ENCODE measurements at places on chromosomes 3 and 15.
A peak's percentile ranks its signal among the peaks of the same experiment; 100 is the strongest.

GRCh38 chr3:155605571-155605970 is 139.3 kb downstream of the PLCH1 start:
- no peak for DNase-seq

DNA sequence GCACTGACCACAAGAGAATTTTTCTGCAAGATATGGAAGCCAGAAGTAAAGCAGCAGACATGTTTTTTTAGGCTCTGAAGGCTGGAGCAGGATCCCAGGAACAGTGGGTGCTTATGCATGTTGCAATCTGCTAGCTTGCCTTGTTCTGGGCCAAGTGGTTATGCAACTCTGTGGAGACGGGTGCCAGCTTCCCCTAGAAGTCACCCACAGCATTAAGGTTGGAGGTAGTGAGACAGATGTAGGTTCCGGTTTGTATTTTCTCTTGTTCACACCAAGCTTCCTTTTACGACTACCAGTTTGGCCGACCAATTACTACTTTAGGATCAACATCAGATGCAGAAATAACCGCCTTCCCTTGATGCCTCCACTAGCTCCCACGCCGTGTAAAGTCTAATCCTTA is 11.1 kb downstream of the DPH3 start:
- no peak for DNase-seq

- no peak for DNase-seq
These were observed 42.9 kb upstream of the PLCL2 start for GRCh38 chr3:16841904-16842271.

DNA sequence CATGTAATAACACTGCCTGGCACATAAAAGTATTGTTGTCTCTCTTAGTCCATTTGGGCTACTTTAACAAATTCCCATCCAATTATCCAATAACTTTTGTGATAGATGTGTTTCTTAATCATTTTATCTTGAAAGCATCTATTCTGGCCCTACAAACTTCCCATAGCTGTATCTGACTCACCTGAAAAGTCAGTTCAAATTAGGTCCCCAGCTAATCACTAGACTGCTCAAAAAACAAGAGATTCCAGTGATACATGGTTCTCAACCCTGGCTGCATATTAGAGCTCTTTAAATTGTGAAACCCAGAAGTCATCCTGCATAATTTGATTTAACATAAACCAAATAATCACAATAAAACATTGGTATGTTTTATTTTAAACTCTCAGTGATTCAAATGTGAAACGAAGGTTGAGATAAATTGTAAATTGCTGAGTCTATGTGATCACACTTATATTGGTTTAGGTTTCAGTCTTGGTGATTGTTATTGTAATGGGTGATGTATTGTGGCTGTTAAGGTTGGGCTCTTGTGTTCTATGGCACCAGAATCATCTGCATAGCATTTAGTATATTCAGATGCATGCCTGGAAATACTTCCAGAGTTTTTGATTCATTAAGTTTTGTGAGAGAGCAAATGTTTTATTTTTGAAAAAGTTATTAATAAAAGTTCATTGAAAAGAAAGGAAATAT is 268.9 kb upstream of the KCNMB2 start:
- no peak for DNase-seq

DNA sequence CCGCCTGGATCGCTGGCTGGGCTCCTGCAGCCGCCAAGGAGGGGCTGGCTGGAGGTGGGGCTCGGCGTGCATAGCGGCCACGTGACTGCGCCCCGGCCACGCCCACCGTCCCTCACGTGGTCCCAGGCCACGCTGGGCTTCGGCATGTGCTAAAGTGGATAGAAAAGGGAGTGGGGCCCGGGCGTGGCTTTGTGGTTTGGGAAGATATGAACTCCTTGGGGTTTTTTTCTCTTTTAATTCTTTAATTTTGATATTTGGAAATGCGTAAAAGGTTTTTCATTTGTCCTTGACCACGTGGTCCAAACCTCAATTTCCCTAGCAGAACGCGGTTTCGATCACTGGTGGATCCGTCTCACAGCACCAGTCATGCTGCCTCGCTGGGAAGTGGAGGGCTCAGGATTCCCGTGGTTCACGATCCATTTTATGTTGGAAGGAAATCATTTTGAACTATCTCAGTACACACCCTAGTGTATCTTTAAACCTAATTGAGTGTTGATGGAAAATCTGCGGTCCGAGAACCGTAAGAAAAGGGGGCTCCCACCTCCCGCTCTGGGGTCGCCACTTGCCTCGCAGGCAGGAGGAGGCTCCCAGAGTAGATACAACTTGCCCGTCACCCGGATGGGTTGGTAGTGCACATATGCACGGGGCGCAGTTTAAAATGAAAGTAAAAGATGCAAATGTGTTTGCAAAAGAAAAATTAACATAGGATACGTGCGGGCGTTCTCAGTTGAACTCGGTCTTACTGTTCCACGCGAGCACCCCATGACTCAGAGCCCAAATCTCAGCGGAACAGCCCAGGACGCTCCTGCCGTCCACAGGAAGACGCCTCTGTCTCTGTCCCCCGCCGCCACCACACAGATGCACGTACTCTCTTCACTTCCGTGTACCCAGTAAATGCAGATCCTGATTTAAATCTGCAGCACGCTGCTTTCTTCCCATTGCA is 141.9 kb downstream of the PGPEP1L start:
- DNase-seq = peak; percentile 47

DNA sequence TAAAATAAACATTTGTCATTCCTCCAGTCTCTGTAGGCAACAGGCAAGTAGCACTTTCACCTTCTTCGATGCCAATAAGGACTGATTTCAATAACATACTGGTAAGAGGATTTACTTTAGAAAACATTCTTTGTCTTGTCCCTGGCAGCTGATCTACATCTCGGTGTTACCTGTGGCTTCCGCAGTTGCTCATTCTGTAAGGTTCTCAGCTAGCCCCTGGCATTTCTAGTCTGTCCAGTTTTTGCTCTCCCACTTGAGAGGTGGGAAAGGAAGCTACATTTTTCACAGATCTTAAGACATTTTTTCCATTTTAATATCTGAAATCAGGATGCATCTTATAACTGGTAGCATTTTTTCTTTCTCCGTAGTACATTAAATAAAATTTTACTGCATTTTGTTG is 19.7 kb upstream of the MAP6D1 start:
- no peak for DNase-seq

- DNase-seq = no peak
These were observed 185.5 kb downstream of the MCTP2 start for GRCh38 chr15:94416820-94417219.

DNA sequence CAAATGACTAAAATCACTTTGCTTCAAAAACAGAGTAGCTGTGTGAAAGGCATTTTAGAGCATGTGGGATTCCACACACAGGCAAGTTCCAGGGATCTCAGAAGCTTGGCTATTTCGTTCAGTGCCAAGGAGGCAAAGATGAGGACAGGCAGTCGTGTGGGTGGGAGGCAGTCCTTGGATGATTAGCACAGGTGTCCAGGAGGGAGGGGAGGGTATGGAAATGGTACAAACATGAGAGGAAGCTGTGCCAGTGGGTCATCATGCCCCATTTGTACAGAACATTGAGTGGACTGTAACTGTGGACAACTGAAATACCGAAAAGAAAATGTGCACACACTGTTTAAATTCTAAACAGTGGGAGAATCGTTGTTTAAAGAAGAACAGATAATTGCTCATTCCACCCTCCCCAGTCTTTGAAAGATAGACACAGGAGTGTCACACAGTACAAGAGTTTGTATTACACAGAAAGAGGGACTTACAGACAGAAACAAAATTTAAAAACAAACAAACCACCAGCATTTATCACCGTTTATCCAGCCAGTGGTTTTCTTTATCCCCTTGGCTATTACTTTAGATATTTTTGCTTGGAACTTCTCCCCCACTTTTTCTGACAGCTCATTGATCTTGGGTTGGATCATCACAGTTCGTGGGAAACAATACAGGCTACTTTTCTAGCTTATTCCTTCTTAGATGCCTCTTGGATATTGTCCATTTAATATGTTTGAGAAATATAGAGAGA is 122.9 kb downstream of the GREM1 start:
- DNase-seq = no peak

DNA sequence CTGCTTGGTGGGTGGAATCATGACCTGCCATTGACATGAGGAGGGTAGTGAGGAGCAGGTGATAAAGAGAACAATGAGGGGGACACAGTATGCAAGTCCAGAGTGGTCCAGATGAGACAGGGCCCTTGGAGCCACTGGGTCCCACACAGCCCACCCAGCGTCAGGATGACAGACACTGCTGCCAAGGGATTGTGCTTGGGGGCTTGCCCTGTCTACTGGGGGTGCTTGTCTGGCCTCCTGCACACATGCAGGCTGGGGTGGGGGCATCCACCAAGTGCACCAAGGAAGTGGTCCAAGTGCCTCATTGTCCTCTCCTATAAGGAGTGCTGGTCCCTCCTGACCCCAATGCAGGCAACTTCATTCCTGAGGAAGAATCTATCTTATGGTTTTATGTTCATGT is 39.2 kb upstream of the CTSH start:
- DNase-seq = no peak

DNA sequence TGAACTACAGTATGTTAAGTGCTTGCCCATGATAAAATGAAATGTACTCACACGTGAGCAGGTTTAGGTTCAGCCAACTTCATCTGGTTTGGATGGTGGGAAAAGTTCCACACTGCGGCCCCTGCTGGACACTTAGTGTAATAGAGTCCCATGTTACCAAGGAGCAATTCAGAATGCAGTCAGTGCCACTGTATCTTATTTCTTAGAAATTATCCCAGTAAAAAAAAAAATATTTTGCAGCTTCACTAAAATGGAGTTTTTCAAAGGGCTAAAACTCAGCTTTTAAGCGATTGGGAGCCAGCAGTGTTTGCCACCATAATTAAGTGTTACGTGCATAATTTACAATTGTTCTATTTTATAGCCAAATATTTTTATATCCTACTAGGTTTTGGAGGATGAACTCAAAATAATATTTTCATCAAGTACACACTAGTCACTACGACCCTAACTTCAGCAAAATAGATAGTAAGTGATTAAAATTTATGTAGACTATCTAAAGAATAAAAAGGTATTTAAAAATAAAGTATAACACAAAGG is 371.7 kb upstream of the GBE1 start:
- DNase-seq = peak; percentile 2

GRCh38 chr15:39852250-39852649 is 67.8 kb downstream of the GPR176 start:
- DNase-seq = no peak

DNA sequence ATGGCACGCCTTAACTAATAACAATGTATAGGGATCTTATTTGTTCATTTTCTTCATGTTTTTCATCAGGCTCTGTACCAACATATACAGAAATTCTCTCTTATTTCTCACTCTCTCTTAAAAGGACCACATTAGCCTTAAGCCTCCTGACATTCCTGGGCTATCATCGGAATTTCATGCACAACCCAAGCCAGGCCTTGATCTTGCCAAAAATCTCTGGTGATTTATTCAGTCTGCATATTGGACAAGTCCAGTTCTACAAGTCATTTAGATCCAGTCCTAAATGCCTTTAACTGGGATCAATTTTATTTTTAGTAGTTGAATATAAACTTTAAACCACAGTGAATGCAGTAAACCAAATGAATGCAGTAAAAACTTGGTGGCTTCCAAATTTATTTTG is 385.4 kb downstream of the MECOM start:
- no peak for DNase-seq

- DNase-seq = no peak
These were observed 786.4 kb downstream of the MCTP2 start for GRCh38 chr15:95017666-95018328.

DNA sequence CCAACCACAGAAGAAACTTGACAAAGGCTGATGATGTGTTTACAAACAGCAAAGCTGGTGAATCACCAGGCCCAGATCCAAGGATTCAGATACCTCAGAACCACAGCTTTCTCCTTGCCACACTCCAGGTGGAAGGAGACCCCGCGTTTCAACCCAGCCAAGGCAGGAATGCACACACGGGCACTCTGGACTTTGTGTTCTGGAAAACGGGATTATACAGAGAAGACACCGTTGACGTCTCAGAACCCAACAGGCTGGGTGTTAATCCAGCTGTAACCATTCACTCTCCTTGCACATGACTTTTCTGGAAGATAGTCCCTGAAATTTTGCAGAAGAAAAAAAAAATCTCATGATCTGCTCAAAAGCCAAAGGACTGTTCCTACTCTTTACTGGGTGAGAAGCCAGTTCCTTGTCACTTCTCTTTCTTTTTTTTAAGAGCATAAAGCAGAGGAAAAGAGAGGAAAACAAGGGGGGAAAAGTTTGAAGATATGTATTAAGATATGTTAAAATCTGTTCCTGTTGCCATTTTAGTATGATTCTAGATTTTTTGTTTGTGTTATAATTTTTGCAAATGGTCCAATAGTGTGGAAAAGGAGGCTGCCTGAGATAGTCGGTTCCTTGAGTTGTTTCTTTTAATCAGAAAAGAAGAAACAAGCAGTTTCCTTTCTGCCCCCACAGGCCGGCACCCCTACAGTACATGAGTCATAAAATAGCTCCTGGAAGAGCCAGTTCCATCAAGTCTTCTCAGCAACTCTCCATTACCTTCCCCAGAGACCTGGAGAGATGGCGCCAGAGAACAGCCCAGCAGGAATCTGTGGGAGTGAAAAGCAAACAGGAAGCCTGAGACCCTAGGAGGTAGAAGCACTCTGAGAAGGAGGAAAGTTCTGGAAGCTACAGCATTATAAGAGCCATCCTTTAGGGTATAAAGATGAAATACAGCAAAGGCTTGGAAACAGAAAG is 73.1 kb downstream of the RORA start:
- DNase-seq = no peak

- DNase-seq = no peak
These were observed 127.9 kb downstream of the DMXL2 start for GRCh38 chr15:51494411-51495314.

GRCh38 chr3:73036694-73037591 is 24.5 kb upstream of the EBLN2 start:
- DNase-seq = no peak

DNA sequence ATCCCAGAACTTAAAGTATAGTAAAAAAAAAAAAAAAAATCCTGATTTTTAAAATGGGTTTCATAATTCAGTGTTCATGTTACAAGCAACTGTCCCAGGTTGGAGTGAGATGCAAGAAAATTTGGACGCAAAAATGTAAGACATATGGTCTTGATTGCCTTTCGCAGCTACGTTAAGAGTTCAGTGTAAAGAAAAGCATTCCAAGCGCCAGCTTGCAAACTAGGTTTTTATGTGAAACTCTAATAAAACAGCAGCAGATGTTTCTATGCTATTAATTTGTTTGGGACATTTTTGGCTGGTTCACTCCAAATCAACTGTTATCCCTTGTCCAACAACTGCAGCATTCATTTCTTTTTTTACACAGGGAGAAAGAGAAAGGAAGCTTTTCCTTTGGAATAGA is 957.8 kb downstream of the ROBO1 start:
- DNase-seq = no peak

DNA sequence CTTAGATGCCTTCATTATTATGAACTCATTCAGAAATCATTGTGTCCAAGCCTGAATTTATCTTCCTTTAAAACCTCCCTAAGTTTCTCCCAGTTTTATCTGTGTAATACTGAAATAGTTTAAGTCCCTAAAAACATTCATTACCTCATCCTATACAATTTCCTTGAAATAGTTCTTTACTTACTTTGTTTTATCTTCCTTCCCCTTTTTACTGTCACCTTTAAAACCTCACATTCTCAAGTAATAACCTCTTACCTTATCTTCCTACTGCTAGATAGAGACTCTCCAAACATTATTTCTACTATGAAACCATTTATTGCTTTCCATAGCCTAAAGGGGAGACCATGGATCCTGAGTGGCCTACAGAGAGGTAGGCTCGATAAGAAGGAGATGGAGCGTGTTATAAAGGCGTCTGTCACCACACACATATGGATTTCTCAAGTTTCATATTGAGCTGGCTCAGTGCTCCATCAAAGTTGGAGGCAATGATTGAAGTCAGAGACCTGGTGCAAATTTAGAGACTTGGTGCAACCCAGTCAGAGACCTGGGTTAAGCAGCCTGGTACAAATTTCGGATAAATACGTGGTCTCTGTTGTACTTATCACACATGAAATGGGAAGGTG is 140.4 kb downstream of the NFKBIZ start:
- DNase-seq = no peak

Data from stimulated activated CD4-positive, alpha-beta T cell treated with anti-CD3 and anti-CD28 coated beads, TNF-alpha, amount 100 ng/mL, for 4 hours (primary cell).